Activated CD8-positive, alpha-beta memory T cell treated with anti-CD3 and anti-CD28 coated beads for 1 hour (primary cell): ENCODE measurements at places on chromosomes 7 and 10.

GRCh38 chr10:44385026-44385695 is at the start of gene CXCL12:
Gene CXCL12 (minus strand): TSS chr10:44385097. CDS start chr10:44385005, 92 bp downstream.
- DNase-seq, result no peak

DNA sequence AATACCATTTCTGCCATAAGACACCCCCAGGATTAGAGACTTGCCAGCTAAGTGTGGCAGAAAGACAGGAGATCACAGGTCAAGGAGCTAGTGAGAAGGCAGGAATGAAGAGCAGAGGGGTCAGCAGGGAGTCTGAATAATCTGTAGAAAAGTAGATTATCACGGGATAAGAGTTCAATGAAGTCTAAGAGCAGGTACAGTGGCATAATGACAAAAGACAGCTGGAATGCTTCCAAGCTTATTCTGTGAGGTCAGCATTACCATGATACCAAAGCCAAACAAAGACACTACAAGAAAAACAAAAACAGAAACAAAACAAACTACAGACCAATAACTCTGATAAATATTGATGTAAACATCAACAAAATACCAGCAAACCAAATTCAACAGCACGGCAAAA is 20.8 kb downstream of the PILRA start:
- DNase-seq, result no peak

- no peak for DNase-seq
These were observed 9.0 kb upstream of the SLC13A1 start for GRCh38 chr7:123208793-123209192.

- no peak for DNase-seq
These were observed 37.2 kb upstream of the CCDC7 start for GRCh38 chr10:32408690-32409089.

- no peak for DNase-seq
These were observed 303.8 kb downstream of the PRKG1 start for GRCh38 chr10:51377932-51378599.
